ENCODE measurements at places on chromosomes 12 and 14.

- peak; percentile 6 for DNase-seq
Observed at GRCh38 chr12:75850721-75851462, 180.7 kb downstream of the PHLDA1 start.

DNA sequence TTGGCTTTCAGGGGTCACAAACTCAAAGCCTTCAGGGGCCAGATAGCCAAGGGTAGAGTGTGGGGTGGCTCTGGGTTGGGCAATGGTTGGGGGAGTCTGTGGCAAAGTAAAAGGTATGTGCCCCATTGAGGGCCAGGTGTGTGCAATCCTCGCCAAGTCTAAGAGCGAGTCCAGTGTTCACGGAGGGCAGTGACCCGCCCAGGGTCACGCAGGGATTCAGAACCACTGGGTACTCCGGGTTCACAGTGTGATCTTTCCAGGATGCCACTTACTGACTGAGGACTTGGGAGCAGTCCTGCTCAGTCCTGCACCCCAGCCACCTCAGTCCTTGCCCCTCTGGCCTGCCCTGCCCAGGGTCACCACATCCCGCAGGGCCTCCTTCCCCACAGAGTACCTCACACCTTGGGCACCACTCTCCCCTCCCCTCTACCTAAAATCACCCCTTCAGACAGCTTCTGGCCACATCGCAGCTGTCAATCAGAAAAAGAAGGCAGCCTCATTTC lies 15.7 kb downstream of the ZDHHC22 start:
- DNase-seq, result no peak

- DNase-seq, result no peak
Observed at GRCh38 chr12:132469423-132469822, 20.5 kb upstream of the FBRSL1 start.

DNA sequence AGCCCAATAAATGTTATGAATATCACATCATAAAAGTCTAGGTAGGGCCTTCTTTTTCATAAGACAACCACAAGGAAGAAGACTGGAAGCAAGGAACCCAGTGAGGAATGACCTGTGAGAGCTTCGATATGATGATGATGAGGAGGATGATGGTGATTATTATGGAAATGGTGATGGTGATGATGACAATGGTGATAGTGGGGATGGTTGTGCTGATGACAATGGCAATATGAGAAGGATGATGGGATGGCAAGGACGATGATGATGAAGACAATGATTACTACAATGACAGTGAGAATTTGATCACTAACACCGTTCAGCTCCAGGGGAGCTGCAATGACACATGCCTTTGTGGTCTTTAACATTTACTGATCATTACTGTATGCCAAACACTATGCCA lies 7.7 kb upstream of the CKAP4 start:
- no peak for DNase-seq

- no peak for DNase-seq
Observed at GRCh38 chr14:54676812-54677708, 110.1 kb downstream of the SAMD4A start.

DNA sequence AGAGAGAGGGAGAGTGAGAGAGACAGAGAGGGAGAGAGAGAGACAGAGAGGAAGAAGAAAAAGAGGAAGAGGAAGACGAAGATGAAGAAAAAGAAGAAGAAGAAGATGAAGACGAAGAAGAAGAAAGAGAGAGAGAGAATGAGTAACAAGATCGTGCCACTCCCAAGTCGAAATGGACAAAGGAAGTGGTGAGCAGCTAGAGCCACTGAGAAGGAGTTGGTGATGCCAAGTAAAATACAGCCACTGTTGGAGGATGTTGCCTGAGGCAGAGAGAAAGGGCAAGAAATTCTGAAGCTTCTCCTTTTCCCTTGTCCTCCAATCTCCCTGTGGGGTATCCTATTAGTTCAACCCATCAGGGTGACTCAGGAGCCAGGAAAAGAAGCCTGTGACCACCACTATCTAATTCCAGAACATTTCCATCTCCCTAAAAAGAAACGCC lies 12.5 kb upstream of the ANAPC5 start:
- DNase-seq, result no peak

DNA sequence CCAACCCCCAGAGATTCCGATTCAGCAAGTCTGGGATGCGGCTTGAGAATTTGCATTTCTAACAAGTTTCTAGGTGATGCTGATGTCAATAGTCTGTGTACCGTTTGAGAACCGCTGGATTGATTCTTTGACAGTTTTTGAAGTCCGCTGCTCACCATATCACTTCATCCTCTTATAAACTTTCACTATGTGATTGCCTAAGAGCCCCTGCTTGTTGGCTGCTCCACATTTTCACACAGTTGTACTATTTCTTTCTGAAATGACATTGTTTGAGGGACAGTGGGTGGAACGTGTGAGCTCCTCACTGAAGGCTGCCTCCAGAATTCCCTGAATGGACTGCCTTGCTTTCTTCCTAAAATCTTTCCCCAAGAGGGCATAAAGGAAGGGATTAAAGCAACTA lies 7.7 kb downstream of the C3AR1 start:
- DNase-seq, result no peak

DNA sequence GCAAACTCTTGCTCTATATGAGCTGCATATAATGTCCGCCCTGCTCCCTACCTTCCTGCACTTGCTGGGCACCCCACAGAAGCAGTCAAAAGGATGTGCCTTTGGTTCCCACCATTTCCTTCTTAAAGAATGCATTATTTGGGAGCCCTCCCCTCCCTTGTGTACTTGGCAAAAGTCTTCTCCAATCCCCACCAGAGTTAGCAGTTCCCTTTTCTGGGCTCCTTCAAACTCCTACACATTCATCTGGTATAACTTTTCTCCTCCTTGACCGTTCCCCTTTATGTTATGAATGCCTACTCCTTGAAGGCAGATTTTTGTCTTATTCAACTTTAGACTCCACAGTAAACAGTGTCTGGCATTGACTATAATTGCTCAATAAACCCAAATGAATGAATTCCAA lies 27.8 kb downstream of the AREL1 start:
- DNase-seq, result peak; percentile 70

- DNase-seq, result no peak
Observed at GRCh38 chr14:83172363-83172762, 1638.7 kb upstream of the SEL1L start.

- DNase-seq, result peak; percentile 48
Observed at GRCh38 chr12:14618983-14619382, 51.3 kb upstream of the PLBD1 start.

DNA sequence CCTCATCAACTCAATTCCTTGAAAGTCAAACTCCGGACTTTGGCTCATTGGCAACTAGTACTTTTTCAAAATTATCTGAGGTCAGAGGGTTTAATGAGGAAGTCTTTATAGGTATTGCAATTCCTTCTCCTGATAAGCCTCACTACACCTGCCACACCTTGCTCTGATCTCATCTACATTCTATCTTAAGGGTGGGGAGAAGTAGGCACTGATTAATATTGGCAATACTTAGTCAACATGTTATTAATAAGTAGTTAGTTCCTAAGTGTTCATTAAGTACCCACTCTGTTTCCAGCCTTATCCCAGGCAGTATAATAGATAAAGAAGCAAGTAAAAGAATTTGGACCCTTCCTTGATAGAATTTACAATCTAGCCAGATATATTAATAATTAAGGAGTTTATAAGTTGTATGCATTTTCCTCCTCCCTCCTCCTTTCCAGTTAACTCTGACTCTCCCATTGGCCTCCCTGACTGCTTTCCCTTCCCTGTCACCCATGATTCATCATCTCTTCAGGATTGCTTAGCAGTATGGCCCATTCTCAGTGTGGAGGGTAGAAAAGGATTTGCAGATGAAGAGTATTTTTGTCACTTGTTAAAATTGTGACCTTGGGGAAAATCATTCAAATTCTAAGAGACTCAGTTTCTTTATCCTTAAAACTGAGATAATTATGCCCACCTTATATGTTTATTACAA lies 231.0 kb upstream of the ATP2B1 start:
- no peak for DNase-seq

DNA sequence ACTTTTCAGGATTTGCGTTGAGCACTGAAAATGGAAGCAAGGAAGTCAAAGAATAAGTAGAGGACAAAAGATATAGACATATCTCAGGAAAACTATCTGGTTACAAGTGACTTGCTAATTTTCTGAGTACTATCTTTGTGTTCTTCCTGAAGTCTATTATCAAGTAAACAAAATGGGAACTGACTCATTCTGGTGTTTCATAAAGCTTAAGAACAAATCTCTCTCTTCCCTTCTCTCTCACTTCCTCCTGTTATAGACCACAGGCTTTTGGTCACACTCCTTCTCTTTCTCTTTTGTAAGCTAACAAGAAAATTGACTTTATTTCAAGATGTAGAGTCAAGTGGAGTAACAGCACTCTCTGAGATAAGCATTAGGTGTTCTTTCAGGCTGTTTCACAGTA lies 406.6 kb upstream of the SYT1 start:
- peak; percentile 44 for DNase-seq

GRCh38 chr12:132033627-132034026 lies 83.9 kb downstream of the EP400 start:
- no peak for DNase-seq

GRCh38 chr14:102678394-102678793 lies 85.9 kb downstream of the RCOR1 start:
- DNase-seq, result no peak

DNA sequence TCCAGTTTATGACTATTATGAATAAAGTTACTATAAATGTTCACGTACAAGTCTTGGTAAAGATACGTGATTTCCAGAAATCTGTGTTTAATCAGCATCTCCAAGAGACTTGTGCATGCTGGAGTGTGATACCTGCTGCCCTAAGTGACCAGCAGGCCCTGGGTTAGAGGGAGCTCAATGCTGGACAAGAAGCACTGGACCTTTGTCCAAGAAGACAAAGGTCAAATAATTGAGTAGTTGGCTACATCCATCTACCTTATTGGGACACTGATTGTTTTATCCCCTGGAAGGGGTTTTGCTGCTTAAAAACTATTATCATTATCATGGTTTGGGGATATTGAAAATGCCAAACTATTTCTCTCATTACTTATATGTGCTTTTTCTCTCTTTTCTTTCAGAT lies 37.0 kb upstream of the CHST11 start:
- no peak for DNase-seq

DNA sequence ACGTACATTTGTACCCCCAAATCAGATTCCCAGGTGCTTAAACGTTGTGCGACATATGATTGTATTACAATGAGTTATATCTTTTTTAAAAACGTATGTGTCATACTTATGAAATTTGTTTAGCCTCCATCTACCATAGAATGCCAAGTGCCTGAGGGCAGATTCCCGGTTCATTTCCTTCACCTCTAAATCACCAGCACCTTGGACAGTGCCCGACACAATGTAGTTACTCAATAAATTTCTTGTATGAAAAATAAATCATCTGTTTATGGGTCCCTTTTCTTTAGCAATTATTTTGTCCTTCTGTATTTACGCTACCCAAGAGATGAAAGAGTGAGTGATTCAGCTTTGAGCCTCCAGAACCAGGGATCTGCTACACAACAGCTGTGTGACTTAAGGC lies 157.4 kb downstream of the TBX5 start:
- no peak for DNase-seq

- no peak for DNase-seq
Observed at GRCh38 chr12:16329594-16329993, 17.9 kb upstream of the MGST1 start.

DNA sequence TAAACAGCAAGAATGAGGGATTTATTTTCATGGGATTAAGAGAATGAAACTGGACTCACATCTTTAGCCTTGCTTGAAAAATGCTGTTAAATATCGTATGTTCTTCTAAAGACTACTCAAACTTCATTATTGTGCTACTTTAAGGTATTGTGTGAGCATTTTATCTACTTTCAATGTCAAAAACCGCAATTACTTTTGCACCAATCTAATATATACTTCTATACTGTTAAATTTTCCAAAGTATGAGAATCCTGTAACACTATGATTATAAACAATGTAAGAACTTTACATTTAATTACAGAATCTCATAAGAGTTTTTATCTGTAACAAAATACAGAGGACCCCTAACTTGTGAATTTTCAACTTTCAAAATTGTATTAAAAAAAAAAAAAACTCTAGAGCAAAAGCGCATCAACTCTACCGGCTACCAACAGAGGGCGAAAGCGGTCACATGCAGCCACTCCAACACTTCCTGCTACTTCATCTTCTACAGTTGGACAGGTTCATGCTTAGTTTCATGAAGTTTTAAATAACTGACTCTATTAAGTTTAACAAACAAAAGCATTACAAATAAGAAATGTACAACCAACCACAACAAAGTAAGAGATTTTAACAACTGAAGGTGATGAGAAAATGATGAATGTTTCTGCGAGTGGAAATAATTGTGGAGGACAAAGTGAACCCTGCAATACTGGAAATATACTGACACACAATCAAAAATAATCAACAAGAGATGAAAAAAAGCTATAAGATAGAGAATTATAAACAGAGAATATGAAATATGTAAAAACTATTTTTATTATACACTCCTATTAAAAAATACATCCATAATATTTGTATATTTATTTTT lies 210.9 kb downstream of the MED13L start:
- DNase-seq, result peak; percentile 48

- DNase-seq, result peak; percentile 62
Observed at GRCh38 chr12:1429980-1430379, 164.4 kb downstream of the FBXL14 start.

DNA sequence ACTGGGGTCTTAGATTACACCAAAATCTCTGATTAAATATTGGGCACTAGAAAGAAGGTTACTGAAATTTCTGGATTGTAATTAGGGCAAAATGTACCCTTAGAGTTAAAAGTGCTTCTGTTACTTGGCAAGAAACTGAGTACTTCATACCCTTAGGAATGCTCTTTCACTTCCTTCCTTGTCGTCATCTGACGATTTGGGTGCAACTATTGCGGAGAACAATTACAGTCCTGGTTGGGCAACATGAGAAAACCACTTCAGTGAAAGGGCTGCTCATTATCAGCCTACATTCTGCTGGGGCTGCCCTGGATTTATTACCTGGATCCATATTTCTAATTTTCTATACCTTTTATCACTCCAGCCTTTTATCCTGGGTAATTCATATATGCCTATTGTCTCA lies 348.5 kb upstream of the MDGA2 start:
- no peak for DNase-seq

DNA sequence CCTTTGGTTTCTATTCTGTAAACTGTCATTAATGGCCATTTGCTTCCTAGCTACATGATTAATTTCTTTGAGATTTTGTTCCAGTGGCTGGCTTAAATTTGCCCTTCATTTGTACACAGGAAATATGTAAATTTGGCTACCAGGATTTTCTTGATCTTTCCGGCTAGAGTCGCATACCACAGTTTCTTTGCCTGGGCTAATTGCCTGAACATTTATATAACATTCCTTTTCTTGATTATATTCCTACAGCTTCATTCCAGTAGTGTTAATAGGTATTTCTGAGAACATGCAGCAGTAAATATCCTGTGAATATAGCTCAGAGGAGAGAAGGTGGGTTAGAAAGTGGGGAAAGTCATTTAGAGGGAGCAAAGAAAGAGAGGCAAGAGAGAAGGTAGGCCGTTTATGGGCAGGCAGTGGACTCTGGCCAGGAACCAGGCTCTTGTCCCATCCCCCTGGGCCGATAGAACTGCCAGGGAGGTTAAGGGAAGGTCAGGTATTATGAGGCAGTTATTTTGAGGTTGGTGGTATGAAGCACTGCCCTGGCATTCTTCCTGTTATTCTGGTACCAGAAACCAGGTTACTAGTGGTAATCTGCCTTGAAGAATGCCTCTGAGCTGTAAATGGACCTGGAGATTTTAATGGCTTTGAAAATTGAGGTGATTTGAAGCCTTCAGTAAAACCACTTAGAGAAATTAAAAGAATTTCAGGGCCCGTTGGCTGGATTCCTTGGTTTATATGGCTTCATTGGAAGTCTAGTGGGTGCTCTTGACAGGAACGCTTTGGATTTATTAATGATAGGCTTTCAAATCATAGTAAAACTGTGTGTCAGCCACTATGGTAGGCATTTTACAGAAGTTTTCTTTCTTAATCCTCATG lies 4.4 kb downstream of the RNF10 start:
- peak; percentile 8 for DNase-seq
